Activated CD4-positive, alpha-beta memory T cell treated with anti-CD3 and anti-CD28 coated beads, Interleukin-2, amount 10 ng/mL, durations not matched to agents 7 days and 5 days (primary cell): ENCODE measurements at places on chromosomes 2 and 18. TPM values are rescaled to one million over a fixed set of nuclear protein-coding genes. Genes with fewer than 3 reads are reported as not detected.

- no peaks in the 10 kb centered on the region for H3K4me1 ChIP-seq
- DNase-seq = no peak
- peaks cover 16% of the 10 kb centered on the region for H3K27me3 ChIP-seq
- H3K27ac ChIP-seq = no peak overlapping the region
These were observed 242.7 kb downstream of the TGIF1 start for GRCh38 chr18:3692691-3693090.

DNA sequence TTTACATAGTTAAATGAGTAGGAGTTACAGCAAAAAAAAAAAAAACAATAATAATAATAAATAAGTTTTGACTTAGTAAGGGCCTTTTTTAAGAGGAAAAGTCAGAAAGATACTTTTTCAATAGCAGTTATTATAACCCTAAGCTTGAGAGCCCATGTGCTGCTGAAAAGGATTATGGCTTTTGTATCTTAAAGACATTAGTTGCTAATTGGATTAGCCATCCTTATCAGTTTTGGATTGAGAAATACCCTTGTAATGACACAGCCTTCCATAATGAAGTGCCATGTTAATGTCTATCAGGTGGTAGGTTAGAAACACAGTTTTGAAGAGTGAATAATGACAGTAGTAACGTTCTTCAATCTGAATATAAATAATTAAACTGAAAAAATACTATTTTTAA, 554.0 kb downstream of the RIT2 start:
- no peaks in the 10 kb centered on the region for H3K27me3 ChIP-seq
- DNase-seq = no peak
- no peak overlapping the region for H3K27ac ChIP-seq
- no peak overlapping the region for H3K4me3 ChIP-seq
- H3K4me1 ChIP-seq = no peaks in the 10 kb centered on the region

Gene ZC3H6
- 14.7 TPM for total RNA-seq

Gene OXER1
- not detected for total RNA-seq

Gene LRATD1
- total RNA-seq = not detected

- H3K4me1 ChIP-seq = peaks cover 52% of the 10 kb centered on the region
- peak overlapping the region; percentile 79 for H3K27ac ChIP-seq
- H3K4me3 ChIP-seq = peak overlapping the region; percentile 43
- peak; percentile 66 for DNase-seq
- H3K27me3 ChIP-seq = no peaks in the 10 kb centered on the region
These were observed 163.8 kb downstream of the FAM210A start for GRCh38 chr18:13562494-13563029.

GRCh38 chr2:206275312-206276055, 1.0 kb downstream of the ZDBF2 start:
- H3K36me3 ChIP-seq = peaks cover 12% of the 10 kb centered on the region
- H3K27ac ChIP-seq = peak overlapping the region; percentile 76
- peak overlapping the region; percentile 83 for H3K4me3 ChIP-seq
- DNase-seq = peak; percentile 31

DNA sequence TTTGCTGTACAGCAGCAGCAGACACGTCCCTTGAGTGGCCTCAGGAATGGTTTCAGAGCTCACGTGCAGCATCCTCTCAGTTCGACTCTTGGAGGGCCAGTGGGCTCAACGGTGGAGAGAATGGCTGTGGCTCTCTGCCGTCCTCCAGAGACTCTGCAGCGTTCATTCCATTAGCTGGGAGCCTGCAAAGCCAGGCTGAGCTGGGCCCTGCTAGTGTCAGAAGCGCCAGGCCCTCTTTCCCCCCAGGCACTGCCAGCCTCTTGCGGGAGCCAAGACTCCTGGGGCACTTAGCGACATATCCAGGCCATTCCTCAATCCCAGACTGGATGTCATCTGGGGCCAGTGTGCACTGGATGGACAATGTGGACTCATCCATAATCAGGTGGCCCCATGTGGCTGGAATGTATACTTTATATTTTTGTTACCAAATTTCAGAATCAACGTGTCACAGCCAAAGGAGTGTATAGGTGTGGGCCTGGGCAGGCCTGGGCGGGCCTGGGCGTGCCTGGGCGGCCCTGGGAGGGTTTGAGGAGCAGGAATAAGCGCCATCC, 125.1 kb upstream of the EPAS1 start:
- no peak overlapping the region for H3K4me3 ChIP-seq
- no peak overlapping the region for H3K27ac ChIP-seq
- peaks cover 5% of the 10 kb centered on the region for H3K4me1 ChIP-seq
- H3K27me3 ChIP-seq = no peaks in the 10 kb centered on the region
- H3K36me3 ChIP-seq = no peaks in the 10 kb centered on the region
- DNase-seq = no peak

GRCh38 chr2:183248866-183249567, 124.8 kb downstream of the NUP35 start:
- DNase-seq = no peak
- H3K4me1 ChIP-seq = no peaks in the 10 kb centered on the region
- H3K27me3 ChIP-seq = peaks cover 3% of the 10 kb centered on the region
- no peak overlapping the region for H3K4me3 ChIP-seq
- no peaks in the 10 kb centered on the region for H3K36me3 ChIP-seq

Gene CABLES1
- 2.7 TPM for total RNA-seq

Gene DAPL1
- total RNA-seq = not detected

- H3K4me3 ChIP-seq = no peak overlapping the region
- peaks cover 28% of the 10 kb centered on the region for H3K4me1 ChIP-seq
- H3K36me3 ChIP-seq = peaks cover 4% of the 10 kb centered on the region
- DNase-seq = no peak
These were observed 4.2 kb upstream of the CLIP4 start for GRCh38 chr2:29110916-29111535.

Gene MC5R
- total RNA-seq = not detected

DNA sequence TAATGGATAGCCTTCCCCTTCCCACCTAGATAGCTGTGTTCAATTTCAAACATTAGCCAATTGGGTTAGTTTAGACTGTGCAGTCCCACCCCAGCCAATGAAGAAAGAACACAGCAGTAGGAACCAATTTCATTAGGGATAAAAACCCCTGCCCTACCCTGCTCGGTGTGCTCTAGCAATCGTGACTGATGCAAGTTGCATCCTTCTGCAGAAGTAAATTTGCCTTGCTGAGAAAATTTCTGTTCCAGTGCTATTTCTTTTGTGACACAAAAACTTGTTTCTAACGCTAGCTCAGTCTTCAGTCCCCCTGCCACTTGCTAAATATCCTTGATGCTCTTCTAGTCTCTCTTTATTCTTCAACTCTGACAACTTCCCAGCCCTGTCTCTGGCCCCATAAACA, 15.2 kb upstream of the SAP130 start:
- H3K27me3 ChIP-seq = peaks cover 22% of the 10 kb centered on the region
- DNase-seq = no peak
- H3K4me1 ChIP-seq = no peaks in the 10 kb centered on the region

- peaks cover 29% of the 10 kb centered on the region for H3K4me1 ChIP-seq
- no peak for DNase-seq
- no peak overlapping the region for H3K27ac ChIP-seq
- H3K36me3 ChIP-seq = peaks cover 63% of the 10 kb centered on the region
These were observed 18.7 kb downstream of the IMMT start for GRCh38 chr2:86176597-86176996.

Gene SKOR2
- total RNA-seq = not detected

DNA sequence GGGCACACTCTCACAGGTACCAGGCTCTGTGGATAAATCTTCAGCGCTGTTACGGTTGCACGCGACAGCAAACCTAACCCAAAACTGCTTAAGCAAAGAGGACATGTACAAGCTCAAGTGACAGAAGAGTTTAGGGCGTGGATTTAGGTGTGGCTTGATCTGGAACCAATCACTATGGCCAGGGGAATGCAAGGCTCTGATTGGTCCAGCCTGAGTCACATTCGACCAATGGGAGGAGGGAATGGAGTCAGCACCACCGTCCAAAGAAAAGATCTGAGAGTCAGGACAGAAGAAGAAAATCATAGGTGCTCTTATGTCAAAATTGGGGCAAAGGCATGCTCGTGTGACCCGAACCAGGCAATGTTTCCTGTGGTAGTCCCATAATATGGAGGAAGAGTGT, 139.0 kb downstream of the TRIM43 start:
- H3K4me3 ChIP-seq = no peak overlapping the region
- H3K36me3 ChIP-seq = no peaks in the 10 kb centered on the region
- no peaks in the 10 kb centered on the region for H3K4me1 ChIP-seq

Gene CCL20
- total RNA-seq = 3.6 TPM

DNA sequence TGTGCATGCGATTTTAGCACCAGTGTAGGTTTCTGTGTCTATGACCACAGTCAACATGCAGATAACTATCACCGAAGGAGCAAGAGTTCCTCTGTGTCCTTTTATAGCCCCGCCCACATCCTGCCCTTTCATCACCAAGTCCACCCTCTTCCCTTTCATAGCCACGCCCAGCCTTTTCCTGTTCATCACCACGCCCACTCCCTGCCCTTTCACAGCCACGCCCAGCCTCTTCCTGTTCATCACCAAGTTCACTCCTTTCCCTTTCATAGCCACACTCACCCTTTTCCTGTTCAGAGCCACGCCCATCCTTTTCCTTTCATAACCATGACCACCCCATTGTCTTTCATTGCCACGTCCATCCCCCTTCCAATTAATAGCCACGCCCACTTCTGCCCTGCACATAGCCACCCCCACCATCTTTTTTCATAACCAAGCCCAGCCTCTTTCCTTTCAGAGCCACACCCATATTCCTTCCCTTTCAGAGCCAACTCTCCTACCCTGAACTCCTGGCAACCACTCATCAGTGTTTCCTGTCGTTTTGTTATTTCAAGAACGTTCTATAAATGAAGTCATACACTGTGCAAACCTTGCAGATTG, 273.9 kb downstream of the MYT1L start:
- no peaks in the 10 kb centered on the region for H3K36me3 ChIP-seq
- H3K4me1 ChIP-seq = peaks cover 15% of the 10 kb centered on the region
- H3K27me3 ChIP-seq = no peaks in the 10 kb centered on the region
- no peak overlapping the region for H3K4me3 ChIP-seq

- no peaks in the 10 kb centered on the region for H3K4me1 ChIP-seq
- no peak for DNase-seq
- peaks cover 10% of the 10 kb centered on the region for H3K27me3 ChIP-seq
These were observed 46.4 kb upstream of the CYP1B1 start for GRCh38 chr2:38122344-38122743.

GRCh38 chr2:232525791-232526371, at the start of gene CHRND:
CHRND (plus strand) TSS chr2:232526160; CDS start chr2:232526216, 56 bp downstream.
- no peaks in the 10 kb centered on the region for H3K36me3 ChIP-seq
- peaks cover 37% of the 10 kb centered on the region for H3K27me3 ChIP-seq
- H3K27ac ChIP-seq = no peak within 1 kb of the TSS
- H3K4me3 ChIP-seq = no peak within 1 kb of the TSS
- H3K4me1 ChIP-seq = peaks cover 22% of the 10 kb centered on the region
- DNase-seq = no peak

- H3K27me3 ChIP-seq = no peaks in the 10 kb centered on the region
- DNase-seq = no peak
- no peak overlapping the region for H3K27ac ChIP-seq
- no peak overlapping the region for H3K4me3 ChIP-seq
- no peaks in the 10 kb centered on the region for H3K4me1 ChIP-seq
These were observed 140.6 kb upstream of the LYPD6 start for GRCh38 chr2:149189769-149190168.

DNA sequence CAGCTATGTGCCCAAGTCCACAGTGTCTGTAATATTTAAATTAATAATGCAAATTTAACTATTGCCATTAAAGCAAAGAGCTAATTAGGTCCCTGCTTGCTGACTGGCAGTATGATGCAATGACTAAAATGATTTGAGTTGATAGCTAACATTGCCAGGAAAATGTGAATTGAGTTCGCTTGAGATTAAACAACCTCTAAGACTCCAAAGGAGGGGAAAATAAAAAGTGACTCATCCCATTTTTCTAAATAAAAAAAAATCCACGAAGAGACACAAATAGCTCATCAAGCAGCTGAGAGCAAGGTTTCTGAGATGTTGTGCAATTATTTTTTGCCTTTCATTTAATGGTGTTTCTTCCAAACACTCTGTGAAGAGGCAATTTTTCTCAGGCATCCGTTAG, 413.0 kb downstream of the MTX2 start:
- no peak overlapping the region for H3K27ac ChIP-seq
- DNase-seq = no peak
- no peaks in the 10 kb centered on the region for H3K36me3 ChIP-seq
- peaks cover 43% of the 10 kb centered on the region for H3K27me3 ChIP-seq

Gene PMAIP1
- total RNA-seq = 35.3 TPM

Gene GPAT2
- 6.9 TPM for total RNA-seq

Gene CDK5R2
- total RNA-seq = not detected

GRCh38 chr2:3728104-3729054, 25.0 kb downstream of the DCDC2C start:
- H3K4me3 ChIP-seq = no peak overlapping the region
- no peak overlapping the region for H3K27ac ChIP-seq
- H3K27me3 ChIP-seq = peaks cover 2% of the 10 kb centered on the region
- no peaks in the 10 kb centered on the region for H3K4me1 ChIP-seq

DNA sequence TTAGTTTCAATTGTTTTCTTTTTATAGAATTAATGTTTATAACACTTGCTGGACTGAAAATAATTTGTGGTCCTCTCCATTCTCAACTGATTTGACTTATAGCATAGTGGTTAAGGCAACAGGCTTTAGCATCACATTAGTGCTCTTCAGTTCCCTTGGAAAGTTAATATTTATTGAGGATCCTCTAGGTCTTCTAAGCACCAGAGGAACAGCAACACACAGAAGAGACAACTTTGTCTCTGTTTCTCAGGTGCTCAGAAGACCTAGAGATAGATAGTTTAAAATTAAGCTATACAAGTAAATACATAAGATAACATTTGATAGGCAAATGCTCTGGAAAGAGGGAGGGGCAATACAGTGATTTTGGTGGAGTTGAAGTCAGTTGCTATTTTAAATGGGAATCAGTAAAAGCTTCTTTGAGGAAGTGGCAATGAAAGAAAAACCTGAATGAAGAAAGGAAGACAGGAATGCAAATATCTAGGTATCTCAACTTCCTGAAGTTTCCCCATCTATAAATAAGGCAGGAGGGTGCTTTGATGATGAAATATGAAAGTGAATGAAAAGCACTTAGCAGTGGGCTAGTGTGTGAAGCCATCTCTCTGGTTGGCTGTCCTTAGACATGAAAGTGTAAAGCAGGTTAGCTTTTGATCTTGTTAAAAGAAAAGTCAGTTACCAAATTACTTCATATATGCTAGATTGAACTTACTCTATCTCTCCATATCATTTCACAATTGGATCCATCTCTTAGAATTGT, 7.9 kb downstream of the NEUROD1 start:
- H3K27me3 ChIP-seq = peaks cover 52% of the 10 kb centered on the region
- no peak overlapping the region for H3K27ac ChIP-seq
- no peak overlapping the region for H3K4me3 ChIP-seq

GRCh38 chr2:143078104-143078503, 51.1 kb upstream of the ARHGAP15 start:
- DNase-seq = no peak
- H3K4me1 ChIP-seq = peaks cover under 1% of the 10 kb centered on the region
- H3K36me3 ChIP-seq = peaks cover 4% of the 10 kb centered on the region
- no peak overlapping the region for H3K4me3 ChIP-seq
- H3K27me3 ChIP-seq = no peaks in the 10 kb centered on the region

- no peak overlapping the region for H3K27ac ChIP-seq
- H3K4me1 ChIP-seq = no peaks in the 10 kb centered on the region
- no peaks in the 10 kb centered on the region for H3K36me3 ChIP-seq
- H3K27me3 ChIP-seq = peaks cover 2% of the 10 kb centered on the region
- no peak overlapping the region for H3K4me3 ChIP-seq
These were observed 74.8 kb upstream of the GLI2 start for GRCh38 chr2:120660771-120661459.

GRCh38 chr18:59926131-59926530, 26.3 kb downstream of the PMAIP1 start:
- no peak overlapping the region for H3K27ac ChIP-seq
- peaks cover 39% of the 10 kb centered on the region for H3K4me1 ChIP-seq
- H3K36me3 ChIP-seq = no peaks in the 10 kb centered on the region
- DNase-seq = no peak
- H3K4me3 ChIP-seq = no peak overlapping the region

Gene CCDC138
- total RNA-seq = 9.1 TPM
